Osteocyte (in vitro differentiated cells): ENCODE measurements at places on chromosomes 5 and 9.

DNA sequence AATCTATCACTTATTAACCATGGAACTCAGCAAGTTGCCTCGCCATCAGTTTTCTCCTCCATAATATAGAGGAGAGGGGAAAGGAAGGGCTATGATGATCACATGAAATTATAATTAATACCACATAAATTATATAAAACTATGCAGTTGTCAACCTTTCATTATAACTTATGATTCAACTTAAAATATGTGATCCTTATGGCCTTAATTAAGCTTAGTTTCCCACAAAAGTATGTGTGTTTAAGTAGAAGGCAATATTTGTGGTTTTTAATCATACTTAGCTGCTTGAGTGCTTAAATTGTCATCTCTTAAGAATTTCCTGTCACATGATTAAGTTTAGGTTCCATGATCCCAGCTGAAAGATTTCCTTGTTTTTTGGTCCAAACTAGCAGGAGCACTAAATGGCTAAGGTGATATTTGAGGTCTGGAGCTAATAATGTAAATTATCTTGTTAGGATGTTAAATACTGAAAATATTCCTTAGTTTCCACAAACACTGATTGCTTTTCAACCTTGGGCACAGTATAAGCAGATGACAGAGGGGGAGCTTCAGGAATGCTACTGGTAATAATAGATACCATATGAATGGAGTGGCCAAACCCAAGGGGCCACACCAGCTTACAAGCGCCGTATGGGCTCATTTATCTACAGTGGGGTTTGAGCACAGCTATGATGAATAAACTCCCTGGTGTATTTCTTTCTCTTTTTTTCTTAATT lies 26.4 kb upstream of the F2R start:
- H3K27ac ChIP-seq: peak overlapping the region; percentile 95
- H3K4me3 ChIP-seq: peak overlapping the region; percentile 44
- peaks cover 5% of the 10 kb centered on the region for H3K36me3 ChIP-seq
- H3K27me3 ChIP-seq: no peaks in the 10 kb centered on the region

- H3K36me3 ChIP-seq: no peaks in the 10 kb centered on the region
- H3K4me1 ChIP-seq: peaks cover 20% of the 10 kb centered on the region
- DNase-seq: no peak
- H3K4me3 ChIP-seq: no peak overlapping the region
- H3K27me3 ChIP-seq: no peaks in the 10 kb centered on the region
- no peak overlapping the region for H3K27ac ChIP-seq
Observed at GRCh38 chr5:61600945-61601511, 269.0 kb downstream of the ZSWIM6 start.

- peaks cover 29% of the 10 kb centered on the region for H3K36me3 ChIP-seq
- no peaks in the 10 kb centered on the region for H3K27me3 ChIP-seq
- H3K4me1 ChIP-seq: peaks cover 10% of the 10 kb centered on the region
- DNase-seq: no peak
Observed at GRCh38 chr5:146243247-146243646, 39.8 kb downstream of the RBM27 start.

GRCh38 chr5:22970491-22970890 lies 117.3 kb upstream of the CDH12 start:
- peak overlapping the region; percentile 75 for H3K27ac ChIP-seq
- H3K4me1 ChIP-seq: peaks cover 15% of the 10 kb centered on the region
- no peaks in the 10 kb centered on the region for H3K36me3 ChIP-seq
- no peak overlapping the region for H3K4me3 ChIP-seq
- DNase-seq: no peak

- H3K27me3 ChIP-seq: peaks cover 2% of the 10 kb centered on the region
- no peak overlapping the region for H3K27ac ChIP-seq
- H3K4me3 ChIP-seq: no peak overlapping the region
- DNase-seq: no peak
Observed at GRCh38 chr5:21603796-21604195, 1249.3 kb downstream of the CDH12 start.

GRCh38 chr9:6106711-6107339 lies 91.4 kb upstream of the RANBP6 start:
- H3K27me3 ChIP-seq: peaks cover 2% of the 10 kb centered on the region
- no peaks in the 10 kb centered on the region for H3K4me1 ChIP-seq
- DNase-seq: no peak
- no peaks in the 10 kb centered on the region for H3K36me3 ChIP-seq

GRCh38 chr9:68643901-68644809 lies 60.9 kb upstream of the PIP5K1B start:
- H3K4me1 ChIP-seq: no peaks in the 10 kb centered on the region
- no peaks in the 10 kb centered on the region for H3K27me3 ChIP-seq
- DNase-seq: no peak
- no peaks in the 10 kb centered on the region for H3K36me3 ChIP-seq

GRCh38 chr5:109324931-109325330 lies 84.8 kb downstream of the PJA2 start:
- no peak overlapping the region for H3K27ac ChIP-seq
- DNase-seq: no peak
- H3K4me3 ChIP-seq: no peak overlapping the region
- H3K27me3 ChIP-seq: no peaks in the 10 kb centered on the region
- peaks cover 9% of the 10 kb centered on the region for H3K4me1 ChIP-seq

DNA sequence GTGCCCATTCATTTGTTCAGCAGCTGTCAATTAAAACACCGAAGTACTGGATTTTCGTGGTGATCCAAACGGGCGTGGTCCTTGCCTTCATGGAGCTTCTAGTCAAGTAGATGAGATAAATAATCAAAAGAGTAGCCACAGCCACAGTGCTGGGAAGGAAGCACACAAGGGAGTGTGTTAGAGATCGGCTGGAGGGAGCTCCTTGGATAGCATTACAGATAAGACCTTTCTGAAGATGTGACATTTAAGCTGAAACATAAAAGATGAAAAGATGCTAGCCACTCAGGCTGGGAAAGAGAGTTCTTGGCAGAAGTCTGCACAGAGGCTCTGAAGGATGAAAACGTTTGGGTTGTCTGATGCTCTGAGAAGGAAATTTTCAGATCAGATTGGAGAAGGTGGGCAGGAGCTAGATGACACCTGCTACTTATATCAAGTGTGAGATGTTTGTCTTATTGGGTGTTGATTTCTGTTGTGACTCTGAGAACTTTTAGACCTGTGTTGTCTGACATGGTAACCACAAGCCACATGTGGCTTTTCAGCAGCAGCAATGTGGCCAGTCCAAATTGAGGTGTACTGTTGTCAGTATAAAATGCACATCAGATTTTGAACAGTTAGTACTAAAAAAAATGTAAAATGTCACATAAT lies 123.9 kb downstream of the TLE4 start:
- no peak overlapping the region for H3K4me3 ChIP-seq
- DNase-seq: no peak
- H3K4me1 ChIP-seq: peaks cover 51% of the 10 kb centered on the region
- no peaks in the 10 kb centered on the region for H3K27me3 ChIP-seq
- no peak overlapping the region for H3K27ac ChIP-seq
- peaks cover 12% of the 10 kb centered on the region for H3K36me3 ChIP-seq

DNA sequence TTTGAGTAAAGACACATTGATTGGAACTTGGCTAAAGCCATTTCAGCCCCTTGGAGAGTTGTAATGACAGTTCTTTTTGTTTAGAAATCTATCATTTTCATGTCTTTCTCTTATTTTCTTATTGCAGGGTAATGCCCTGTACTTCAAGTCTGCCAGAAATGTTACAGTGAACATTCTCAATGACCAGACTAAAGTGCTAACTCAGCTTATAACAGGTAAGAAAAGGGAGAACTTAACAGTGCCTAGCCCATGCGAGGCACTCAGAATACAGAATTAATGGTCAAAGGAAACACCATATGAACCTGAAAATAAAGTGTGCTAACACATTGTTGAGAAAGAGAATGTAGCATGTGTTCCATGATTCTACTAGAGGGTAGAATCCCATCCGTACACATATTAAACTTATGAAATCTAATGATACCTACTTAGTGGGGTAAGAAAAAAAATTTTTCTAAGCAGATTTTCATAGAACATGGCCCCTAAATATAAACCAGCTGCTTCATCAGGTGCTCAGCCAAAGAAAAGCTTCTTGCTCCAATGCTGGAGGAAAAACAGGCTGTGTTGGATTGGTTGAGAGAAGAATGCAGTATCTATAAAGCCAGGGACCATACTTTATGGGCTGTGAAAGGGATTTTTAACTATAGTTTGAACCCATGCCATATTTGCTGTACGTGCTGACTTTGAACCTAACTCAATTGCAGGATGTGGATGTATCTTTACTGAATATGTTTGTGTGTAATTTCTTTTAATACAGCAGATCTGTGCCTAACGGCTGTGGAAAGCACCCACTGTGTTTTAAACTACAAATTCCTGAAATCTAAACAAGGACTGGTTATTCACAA lies 260.8 kb upstream of the PPP1R2B start:
- H3K4me3 ChIP-seq: no peak overlapping the region
- no peaks in the 10 kb centered on the region for H3K27me3 ChIP-seq
- H3K4me1 ChIP-seq: peaks cover 8% of the 10 kb centered on the region
- peaks cover 3% of the 10 kb centered on the region for H3K36me3 ChIP-seq
- H3K27ac ChIP-seq: no peak overlapping the region

GRCh38 chr9:98781588-98782383 lies 14.6 kb downstream of the ANKS6 start:
- H3K27me3 ChIP-seq: no peaks in the 10 kb centered on the region
- DNase-seq: peak; percentile 79
- peaks cover 4% of the 10 kb centered on the region for H3K4me1 ChIP-seq
- no peak overlapping the region for H3K27ac ChIP-seq

GRCh38 chr9:114112778-114113584 lies 13.9 kb upstream of the KIF12 start:
- no peak overlapping the region for H3K27ac ChIP-seq
- H3K27me3 ChIP-seq: peaks cover 33% of the 10 kb centered on the region

DNA sequence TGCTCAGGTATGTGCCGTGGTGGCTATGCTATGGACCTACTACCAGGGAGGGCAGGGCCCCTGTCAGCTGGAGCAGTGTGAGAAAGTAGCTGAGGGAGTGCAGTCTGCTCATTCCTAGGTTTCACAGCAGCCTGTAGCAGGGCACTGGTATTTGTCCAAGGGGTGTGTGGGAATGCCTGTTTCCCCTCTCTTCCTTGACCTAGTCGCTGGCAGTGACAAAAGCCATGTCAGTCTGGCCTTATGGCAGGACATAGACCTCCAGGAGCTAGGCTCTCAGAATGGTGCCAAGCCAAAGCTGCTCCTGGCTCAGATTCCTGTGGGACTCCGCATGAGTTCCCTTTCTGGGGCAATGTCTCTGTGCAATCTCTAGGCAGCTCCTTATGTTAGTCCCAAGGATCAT lies 253.9 kb upstream of the TYRP1 start:
- no peak for DNase-seq
- H3K27ac ChIP-seq: no peak overlapping the region
- H3K36me3 ChIP-seq: no peaks in the 10 kb centered on the region
- peaks cover 3% of the 10 kb centered on the region for H3K27me3 ChIP-seq
- H3K4me1 ChIP-seq: no peaks in the 10 kb centered on the region
- H3K4me3 ChIP-seq: no peak overlapping the region

- peaks cover 2% of the 10 kb centered on the region for H3K27me3 ChIP-seq
- H3K36me3 ChIP-seq: no peaks in the 10 kb centered on the region
- H3K4me3 ChIP-seq: no peak overlapping the region
- DNase-seq: no peak
- peaks cover 17% of the 10 kb centered on the region for H3K4me1 ChIP-seq
Observed at GRCh38 chr9:106420511-106420944, 442.4 kb upstream of the ZNF462 start.

GRCh38 chr5:44388321-44389089 lies 715 bp downstream of the FGF10 start:
- peak overlapping the region; percentile 79 for H3K4me3 ChIP-seq
- no peak for DNase-seq
- no peak overlapping the region for H3K27ac ChIP-seq
- peaks cover 62% of the 10 kb centered on the region for H3K27me3 ChIP-seq
- no peaks in the 10 kb centered on the region for H3K36me3 ChIP-seq

GRCh38 chr9:130610862-130611707 lies 31.7 kb downstream of the FUBP3 start:
- peaks cover 39% of the 10 kb centered on the region for H3K36me3 ChIP-seq
- no peak for DNase-seq
- H3K4me1 ChIP-seq: no peaks in the 10 kb centered on the region
- H3K27ac ChIP-seq: no peak overlapping the region
- no peaks in the 10 kb centered on the region for H3K27me3 ChIP-seq

GRCh38 chr9:89884356-89885083 lies 279.7 kb downstream of the GADD45G start:
- no peaks in the 10 kb centered on the region for H3K36me3 ChIP-seq
- H3K4me1 ChIP-seq: peaks cover 2% of the 10 kb centered on the region
- no peak overlapping the region for H3K27ac ChIP-seq
- H3K27me3 ChIP-seq: no peaks in the 10 kb centered on the region
- H3K4me3 ChIP-seq: no peak overlapping the region

DNA sequence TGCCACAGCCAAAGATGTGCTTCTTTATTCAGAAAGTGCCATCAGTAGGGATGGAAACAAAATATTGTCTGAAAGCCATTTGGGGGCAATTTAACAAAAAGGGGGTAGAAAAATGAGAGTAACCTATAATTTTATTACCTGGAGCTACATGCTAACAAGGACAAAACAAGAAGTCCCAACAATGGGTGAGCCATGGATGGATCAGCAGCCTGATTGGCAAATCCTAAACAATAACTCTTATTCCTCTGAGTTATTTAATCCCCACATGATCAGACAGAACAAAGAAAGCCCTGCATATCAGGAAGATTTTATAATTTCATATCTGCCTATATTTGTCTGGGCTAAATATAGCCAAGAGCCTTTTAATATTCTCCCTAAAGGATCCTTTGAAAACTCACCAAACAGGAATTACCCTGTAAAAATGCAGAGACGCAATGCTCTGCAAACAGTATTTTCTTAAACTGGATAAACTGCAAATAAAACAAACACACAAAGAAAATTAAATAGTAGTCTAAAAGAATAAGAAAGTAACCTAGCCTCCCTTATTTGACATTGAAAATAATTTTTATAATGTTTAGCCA lies 483.4 kb downstream of the ZNF608 start:
- DNase-seq: no peak
- H3K27ac ChIP-seq: no peak overlapping the region
- H3K4me1 ChIP-seq: no peaks in the 10 kb centered on the region
- peaks cover 4% of the 10 kb centered on the region for H3K27me3 ChIP-seq

GRCh38 chr5:31759925-31760324 lies 121.0 kb downstream of the PDZD2 start:
- H3K4me3 ChIP-seq: no peak overlapping the region
- no peak overlapping the region for H3K27ac ChIP-seq
- no peak for DNase-seq
- H3K4me1 ChIP-seq: no peaks in the 10 kb centered on the region
- H3K27me3 ChIP-seq: peaks cover 45% of the 10 kb centered on the region

DNA sequence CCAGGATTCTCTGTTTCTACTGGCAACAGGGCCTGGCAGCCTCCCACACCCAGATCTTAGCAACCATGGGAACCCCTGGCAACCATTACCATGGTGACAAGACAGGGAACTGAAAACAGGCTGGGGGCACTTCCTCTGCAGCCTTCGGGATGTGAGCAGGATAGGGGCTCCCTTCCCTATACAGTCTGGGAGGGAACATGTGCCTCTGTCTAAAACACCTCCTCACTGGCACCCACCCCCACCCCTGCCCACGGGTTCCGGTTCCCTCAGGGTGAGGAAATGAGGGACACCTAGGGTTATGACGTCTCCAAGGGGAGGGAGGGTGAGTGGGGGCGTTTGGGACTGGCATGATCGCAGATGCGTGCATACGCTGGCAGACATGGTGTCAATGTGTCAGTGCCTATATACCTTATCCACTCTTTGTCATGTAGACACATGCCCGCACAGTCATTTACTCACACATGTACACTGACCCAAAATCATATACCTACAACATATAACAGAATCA lies 3.0 kb upstream of the DNAJB5 start:
- no peak overlapping the region for H3K27ac ChIP-seq
- H3K36me3 ChIP-seq: no peaks in the 10 kb centered on the region
- H3K4me3 ChIP-seq: no peak overlapping the region
- DNase-seq: no peak
- peaks cover 3% of the 10 kb centered on the region for H3K27me3 ChIP-seq
